Stimulated activated CD4-positive, alpha-beta T cell treated with anti-CD3 and anti-CD28 coated beads, Interleukin-1b, Interleukin-23, amount 100 ng/mL, for 4 hours (primary cell): ENCODE measurements at places on chromosomes 12 and 14.

- DNase-seq: no peak
Measured at GRCh38 chr12:131776237-131776889, 51.8 kb upstream of the MMP17 start.

- no peak for DNase-seq
Measured at GRCh38 chr14:75393794-75394193, 34.0 kb upstream of the JDP2 start.

DNA sequence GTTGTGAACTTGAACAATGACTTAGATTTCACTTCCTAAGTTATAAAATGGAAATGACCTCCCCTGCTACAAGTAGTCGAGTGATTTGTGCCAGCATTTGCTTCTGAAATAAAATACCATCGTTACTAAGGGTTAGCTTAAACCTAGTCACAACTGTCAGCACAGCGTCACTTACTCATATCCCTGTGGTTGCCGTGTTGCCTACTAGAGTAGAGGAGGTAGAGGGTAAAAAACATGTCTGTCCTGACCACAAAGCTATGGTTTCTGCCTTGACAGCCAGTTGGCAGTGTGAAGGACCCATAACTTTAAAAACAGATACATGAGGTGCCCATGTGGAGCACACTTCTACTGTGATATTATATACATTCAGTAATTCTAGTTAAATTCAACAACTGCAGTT is 234.2 kb upstream of the RGS6 start:
- no peak for DNase-seq

DNA sequence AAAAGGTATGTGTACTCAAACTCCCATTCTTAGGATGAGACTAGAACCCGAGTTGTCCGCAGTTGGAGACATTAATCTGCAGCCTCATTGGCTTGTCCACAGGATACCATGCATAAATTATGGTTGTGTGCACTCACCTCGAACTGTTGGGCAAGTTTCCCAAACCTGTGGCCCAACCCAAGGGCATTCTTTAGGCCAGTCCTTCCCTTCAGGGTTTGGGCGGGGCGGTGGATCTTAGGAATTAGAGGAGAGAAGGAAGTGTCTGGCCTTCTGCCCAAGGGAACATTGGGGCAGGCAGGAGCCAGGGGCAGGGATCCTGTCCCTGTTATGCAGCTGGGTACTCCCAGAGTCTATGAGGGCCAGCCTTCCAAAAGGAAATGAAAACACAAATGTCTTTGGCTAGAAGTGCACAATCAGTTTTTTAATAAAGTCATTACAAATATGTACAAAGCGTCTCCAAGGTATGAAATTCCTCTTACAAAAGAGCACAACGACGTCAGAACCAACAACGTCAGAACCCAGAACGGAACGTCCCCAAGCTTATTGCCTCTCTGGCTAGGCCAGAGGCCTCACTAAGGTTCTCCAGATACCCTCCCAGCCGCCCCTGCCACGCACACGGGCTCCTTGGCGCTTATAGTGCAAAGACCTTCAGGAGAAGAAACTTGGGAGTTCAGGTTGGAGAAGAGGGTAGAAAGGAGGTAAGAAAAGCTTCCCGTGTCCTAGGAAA is 25.3 kb downstream of the HRK start:
- no peak for DNase-seq

DNA sequence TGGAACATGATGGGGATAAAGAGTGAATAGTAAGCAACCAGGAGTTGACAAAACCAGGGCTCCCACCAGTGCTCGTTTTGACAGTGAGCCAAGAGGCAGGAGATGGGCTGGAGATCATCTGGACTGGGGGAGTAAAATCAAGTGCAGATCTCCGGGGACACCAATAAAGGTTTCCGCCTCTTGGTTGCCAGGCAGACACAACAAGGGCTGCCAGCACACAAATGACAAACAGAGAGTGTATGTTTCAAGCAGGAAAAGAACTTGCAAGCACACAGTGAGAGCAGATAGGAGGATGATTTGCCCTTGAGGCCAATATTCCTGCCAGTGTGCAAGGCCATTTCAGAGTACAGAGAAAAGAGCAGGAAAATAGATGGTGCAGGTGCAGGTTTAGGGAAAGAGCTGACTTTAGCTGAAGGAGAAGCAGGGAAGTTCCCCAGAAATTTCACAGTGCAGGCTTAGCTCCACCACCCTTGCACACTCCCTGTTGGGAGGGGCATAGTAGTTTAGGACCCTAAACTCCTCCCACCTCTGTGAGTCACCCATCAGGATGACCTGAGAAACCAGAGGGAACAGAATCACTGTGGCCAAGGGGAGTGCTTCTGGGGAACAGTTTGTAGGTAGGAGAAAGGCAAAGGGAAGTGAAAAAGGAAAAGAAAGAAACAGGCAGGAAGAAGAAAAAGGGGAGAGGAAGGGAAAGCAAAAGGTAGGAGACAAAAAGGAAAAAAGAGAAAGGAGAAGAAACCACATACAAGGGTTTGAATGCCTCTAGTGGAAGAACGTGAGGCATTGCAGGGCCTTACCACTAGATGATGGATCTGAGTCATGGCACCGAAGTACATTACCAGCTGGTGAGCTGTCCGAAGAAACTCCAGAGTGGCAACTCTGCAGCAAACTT is 404.4 kb downstream of the SLC6A15 start:
- no peak for DNase-seq

GRCh38 chr14:32720927-32721326 is 217.8 kb upstream of the NPAS3 start:
- no peak for DNase-seq

DNA sequence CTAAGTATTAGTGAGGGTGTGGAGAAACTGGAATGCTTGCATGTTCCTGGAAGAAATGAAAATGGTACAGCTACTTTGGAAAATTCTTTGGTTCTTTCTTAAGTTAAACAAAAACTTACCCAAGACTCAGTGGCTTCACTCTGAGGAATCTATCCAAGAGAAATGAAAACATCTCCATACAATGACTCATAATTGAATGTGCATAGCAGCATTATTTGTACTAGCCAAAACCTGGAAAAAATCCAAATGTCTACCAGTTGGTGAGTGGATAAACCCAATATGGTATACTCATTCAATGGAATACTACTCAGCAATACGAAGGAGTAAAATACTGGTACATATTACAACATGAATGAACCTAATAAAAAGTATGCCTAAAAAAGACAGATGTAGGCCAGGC is 18.0 kb upstream of the CRACR2A start:
- DNase-seq: no peak

DNA sequence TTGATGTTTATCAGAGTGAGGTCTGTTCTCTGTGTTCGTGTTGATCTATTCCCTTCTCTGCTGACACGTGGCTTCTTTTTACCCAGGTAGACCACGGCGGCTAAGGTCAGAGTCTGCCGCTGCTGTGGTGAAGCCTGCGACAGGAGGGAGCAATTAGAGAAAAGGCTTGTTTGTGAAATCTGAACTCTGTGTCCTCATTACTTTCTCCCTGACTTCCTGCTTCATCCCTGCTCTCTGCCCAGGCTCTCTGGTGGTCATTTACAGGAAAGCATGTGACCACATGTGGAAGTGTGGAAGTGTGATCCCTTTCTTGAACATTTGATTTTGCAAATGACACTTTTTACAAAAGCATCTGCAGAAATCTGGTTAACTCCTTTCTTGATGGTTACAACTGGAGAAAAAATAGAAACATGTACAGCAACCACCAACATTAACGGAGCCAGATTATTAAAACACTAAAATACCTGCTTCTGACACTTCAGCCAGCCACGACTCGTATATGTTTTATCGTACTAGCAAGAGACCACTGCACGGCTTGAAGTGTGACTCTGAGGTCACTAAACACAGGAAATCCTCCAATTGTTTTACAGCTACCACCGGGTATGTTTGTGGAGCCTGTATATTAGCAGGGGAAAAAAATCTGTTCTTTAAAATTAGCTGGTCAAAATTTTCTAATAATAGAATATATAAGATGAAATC is 388.6 kb upstream of the TMPO start:
- DNase-seq: no peak

- DNase-seq: no peak
Measured at GRCh38 chr14:53621433-53621832, 335.2 kb downstream of the BMP4 start.
